ENCODE measurements at places on chromosomes 2 and 18. TPM values are rescaled to one million over a fixed set of nuclear protein-coding genes. Genes with fewer than 3 reads are reported as not detected.

The MAP3K19 gene
- total RNA-seq: not detected

The RAB6C gene
- not detected for total RNA-seq

The ARHGEF4 gene
- total RNA-seq: 7.4 TPM

The FSIP2 gene
- total RNA-seq: not detected

The ASPRV1 gene
- total RNA-seq: 0.23 TPM

The SULT1C2 gene
- total RNA-seq: 0.59 TPM

The RFTN2 gene
- not detected for total RNA-seq

The LYPD6 gene
- total RNA-seq: 0.09 TPM

The FAM161A gene
- total RNA-seq: 6.9 TPM

The TWIST2 gene
- 17.4 TPM for total RNA-seq

The NAT8 gene
- total RNA-seq: not detected

The HRH4 gene
- not detected for total RNA-seq

The MC2R gene
- total RNA-seq: not detected

The SERPINB5 gene
- total RNA-seq: 0.11 TPM

The GALNT3 gene
- not detected for total RNA-seq

The NUP35 gene
- total RNA-seq: 30.1 TPM

The FRZB gene
- 0.12 TPM for total RNA-seq

The FAM110C gene
- total RNA-seq: 0.14 TPM

The CD207 gene
- not detected for total RNA-seq

The TDRD15 gene
- total RNA-seq: not detected

The FIGN gene
- total RNA-seq: 2.0 TPM

The MROH2A gene
- 0.26 TPM for total RNA-seq

The HOXD12 gene
- not detected for total RNA-seq

The SLC14A1 gene
- not detected for total RNA-seq

The CD28 gene
- total RNA-seq: not detected

The HNMT gene
- 0.53 TPM for total RNA-seq

The MERTK gene
- 1.9 TPM for total RNA-seq

The SOX11 gene
- not detected for total RNA-seq

The IL36G gene
- total RNA-seq: not detected

The DPP10 gene
- total RNA-seq: not detected

The DSC1 gene
- total RNA-seq: not detected

The ALPI gene
- total RNA-seq: not detected

The MTA3 gene
- total RNA-seq: 35.0 TPM

The IMPA2 gene
- 86.8 TPM for total RNA-seq

The MAP4K4 gene
- 105 TPM for total RNA-seq

Measured in A549 treated with Mapracorat at 1 μM for 4 hours (cell line).